Neuronal stem cell (in vitro differentiated cells): ENCODE measurements at places on chromosomes 11 and 22.

DNA sequence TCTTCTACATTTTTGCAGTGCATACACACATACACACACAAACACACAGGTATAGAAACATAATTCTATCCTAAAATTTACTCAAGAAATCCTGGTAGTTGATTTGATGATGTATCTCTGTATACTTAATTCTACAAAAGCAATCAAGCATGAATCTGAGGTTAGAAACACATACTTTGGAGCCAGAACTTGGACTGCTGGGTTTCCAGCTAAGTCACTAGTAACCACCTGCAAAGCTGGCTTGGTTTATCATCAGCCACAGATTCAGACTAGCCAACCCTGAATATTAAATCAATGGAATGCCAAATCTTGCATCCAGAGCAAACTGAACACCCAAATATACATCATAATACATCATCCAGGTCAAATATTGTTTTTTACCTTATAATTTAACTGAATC lies 24.8 kb upstream of the POU2AF2 start:
- no peak for DNase-seq

GRCh38 chr22:21044931-21045584 lies 688 bp upstream of the LRRC74B start:
- no peak for DNase-seq

GRCh38 chr11:89235976-89236375 lies 58.3 kb downstream of the TYR start:
- DNase-seq: no peak

GRCh38 chr11:117197516-117198456 lies 1.4 kb upstream of the TAGLN start:
- DNase-seq: no peak

DNA sequence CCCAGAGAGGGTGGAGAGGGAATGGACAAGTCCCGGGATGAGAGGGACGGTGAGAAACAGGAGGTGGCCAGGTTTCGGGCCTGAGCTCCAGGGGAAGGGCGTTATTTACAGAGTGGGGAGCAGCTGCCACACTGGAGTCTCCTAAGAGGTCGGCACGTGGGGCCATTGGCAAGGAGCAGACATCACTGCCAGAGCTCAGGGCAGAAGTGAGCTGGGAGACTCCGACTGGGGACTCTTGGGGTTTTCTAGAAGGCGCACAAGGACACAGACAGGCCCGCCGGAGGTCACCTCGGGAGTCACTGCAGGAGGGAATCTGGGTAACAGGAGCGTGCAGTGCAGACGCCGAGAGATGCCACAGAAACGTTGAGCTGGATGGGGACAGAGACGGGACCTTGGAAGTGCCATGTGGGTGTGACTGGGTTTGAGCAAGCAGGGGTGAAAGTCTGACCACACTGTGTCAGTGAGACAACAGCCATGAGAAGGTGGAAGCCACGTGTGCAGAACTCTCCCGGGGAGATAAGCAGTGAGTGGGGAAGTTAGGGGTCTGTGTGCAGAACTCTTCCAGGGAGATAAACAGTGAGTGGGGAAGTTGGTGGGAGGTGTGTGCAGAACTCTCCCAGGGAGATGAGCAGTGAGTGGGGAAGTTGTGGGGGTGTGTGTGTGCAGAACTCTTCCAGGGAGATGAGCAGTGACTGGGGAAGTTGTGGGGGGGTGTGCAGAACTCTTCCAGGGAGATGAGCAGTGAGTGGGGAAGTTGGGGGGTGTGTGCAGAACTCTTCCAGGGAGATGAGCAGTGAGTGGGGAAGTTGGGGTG lies 187.5 kb downstream of the SHANK2 start:
- DNase-seq: no peak

- DNase-seq: no peak
Observed at GRCh38 chr22:37464181-37464580, 22.0 kb downstream of the MFNG start.
